Motor neuron (in vitro differentiated cells): ENCODE measurements at places on chromosomes 1 and 21. TPM values are rescaled to one million over a fixed set of nuclear protein-coding genes. Genes with fewer than 3 reads are reported as not detected.

The TMEM82 gene
- not detected in 2 replicates for total RNA-seq

The NID1 gene
- total RNA-seq = 5.1 TPM in 2 replicates

The GBP6 gene
- not detected in 2 replicates for total RNA-seq

The THEM5 gene
- total RNA-seq = not detected in 2 replicates

The FH gene
- 100 and 103 TPM in 2 replicates for total RNA-seq

The DNAH14 gene
- total RNA-seq = 29.8 and 34.8 TPM in 2 replicates

The CAMK1G gene
- 1.7 TPM in 2 replicates for total RNA-seq

The TRIM17 gene
- total RNA-seq = 0.92 and 1.9 TPM in 2 replicates

GRCh38 chr1:30601316-30602085 is 121.9 kb downstream of the MATN1 start:
- ATAC-seq = no peak

DNA sequence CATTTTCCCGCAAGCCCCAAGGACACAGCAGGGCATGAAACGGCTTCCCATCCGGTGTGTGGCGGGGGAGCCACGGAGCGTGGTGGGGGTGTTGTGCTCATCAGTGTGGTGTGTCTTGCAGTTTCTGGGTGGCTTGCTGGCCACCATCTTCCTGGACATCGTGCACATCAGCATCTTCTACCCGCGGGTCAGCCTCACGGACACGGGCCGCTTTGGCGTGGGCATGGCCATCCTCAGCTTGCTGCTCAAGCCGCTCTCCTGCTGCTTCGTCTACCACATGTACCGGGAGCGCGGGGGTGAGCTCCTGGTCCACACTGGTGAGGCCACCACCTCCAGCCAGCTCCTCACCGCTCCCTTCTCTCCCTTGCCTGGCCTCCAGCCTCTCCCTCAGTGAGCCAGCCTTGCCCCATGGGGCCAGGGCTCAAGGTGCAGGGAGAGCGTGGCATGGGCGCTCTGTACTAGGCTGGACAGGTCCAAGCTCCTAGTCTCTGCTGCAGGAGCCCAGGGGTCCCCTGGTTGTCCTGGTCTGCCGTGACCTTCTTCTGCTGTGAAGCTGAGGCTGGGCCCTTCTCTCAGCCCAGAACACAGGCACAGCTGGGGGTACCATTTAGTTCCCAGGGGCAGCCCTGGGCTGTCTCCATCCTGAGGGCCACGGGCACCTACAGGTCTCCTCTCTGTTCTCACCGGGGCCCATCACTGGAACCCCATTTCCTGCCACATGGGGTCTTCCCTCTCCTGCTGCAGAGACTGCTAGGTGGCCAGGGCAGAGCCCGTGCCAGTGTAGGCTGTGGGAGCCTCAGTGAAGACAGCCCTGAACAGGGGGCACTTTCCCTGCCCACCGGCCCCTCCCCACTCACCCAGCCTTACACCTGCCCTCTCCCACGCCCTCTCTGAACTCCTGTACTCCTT is 12.6 kb downstream of the AGTRAP start:
- ATAC-seq = no peak

DNA sequence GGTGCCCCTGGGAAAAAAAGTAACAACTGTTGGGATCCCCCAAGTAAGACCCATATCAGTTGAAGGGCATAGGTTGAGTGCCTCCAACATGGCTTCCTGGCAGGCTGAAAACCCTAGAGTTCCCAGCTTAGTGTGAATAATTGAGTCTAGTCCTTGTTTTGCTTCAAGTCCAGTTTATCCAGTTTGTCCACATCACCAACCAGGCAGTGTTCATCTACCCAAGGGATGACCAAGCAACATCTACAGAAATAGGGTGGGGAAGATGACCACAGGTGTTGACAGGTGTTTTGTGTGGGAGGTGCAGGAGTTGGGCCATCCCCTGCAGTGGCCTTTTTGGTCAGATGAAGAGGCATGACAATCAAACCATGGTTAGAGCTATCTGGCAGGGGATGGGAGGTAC is 54.3 kb upstream of the ERO1B start:
- no peak for ATAC-seq

DNA sequence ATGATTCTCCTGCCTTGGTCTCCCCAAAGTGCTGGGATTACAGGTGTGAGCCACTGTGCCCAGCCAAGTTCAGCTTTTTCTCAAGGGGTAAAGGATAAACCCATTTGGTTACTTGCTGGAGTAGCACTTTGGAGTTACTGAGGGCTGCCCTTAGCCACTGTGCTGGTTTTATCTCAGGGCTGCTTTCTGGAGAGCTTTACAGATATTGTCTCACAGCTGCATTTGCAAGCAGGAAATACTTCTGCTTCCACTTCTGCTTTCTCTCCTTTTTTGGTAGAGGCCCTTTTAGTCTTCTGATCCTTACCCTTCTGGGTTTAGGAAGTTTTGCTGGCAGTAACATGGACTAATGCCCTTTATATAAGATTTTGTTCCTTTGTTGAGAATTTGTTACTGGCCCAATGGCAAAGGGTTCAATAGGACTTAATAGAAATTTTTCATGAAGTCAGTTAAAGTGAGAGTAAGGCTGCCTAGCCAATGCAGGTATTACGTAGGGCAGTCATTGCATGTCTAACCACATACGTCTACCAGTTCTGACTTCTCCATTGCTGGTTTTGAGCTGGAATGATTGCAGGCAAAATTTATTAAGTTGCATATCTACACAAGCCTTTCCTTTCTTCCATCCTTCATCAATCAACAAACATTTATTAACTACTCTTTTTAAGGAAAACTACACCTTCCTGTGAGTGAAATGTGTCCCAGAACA is 24.4 kb downstream of the CAP1 start:
- no peak for ATAC-seq

- ATAC-seq = no peak
Measured at GRCh38 chr21:44601596-44602462, 1.4 kb downstream of the KRTAP10-7 start.

GRCh38 chr1:207006914-207007313 is 25.6 kb downstream of the C1orf116 start:
- ATAC-seq = no peak

GRCh38 chr21:14870853-14871149 is 194.0 kb downstream of the NRIP1 start:
- no peak for ATAC-seq

DNA sequence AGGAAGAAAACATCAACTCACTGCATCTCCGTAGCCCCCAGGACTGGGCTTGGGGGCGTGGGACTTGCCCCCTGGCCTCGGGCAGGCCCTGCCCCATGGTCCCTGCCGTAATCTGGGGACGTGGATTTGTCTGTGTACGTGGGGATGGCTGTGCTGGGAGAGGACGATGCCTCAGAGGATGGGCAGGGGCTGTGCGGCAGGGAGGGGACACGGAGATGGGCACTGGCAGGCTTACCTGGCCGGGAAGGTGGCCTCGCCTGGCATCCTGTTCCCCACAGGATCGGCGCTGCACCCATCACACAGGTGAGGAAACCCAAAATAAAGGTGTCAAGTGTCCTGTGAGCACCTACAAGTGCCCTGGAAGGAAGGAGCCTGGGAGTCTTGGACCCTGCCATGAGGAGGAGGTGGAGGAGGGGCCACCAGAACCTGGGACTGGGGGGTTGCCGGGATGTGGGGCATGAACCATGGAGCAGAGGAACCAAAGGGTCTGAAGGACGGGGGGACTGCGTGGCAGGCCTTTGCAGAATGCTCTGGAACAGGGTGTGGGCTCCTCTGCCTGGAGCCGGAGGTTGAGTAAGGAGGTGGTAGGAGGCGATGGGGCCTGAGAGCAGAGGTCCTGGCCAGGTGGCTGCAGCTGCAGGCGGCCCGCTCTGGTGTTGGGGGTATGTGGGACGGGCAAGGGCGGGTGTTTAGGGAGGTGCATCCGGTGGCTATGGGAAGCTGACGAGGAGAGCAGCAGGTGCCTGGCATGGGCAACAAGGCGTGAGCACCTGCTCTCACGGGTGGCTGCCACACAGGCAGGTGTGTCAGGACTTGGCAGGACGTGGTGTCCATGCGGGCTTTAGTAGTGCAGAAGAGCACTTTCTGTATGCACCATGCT is 27.8 kb upstream of the LRRC3 start:
- ATAC-seq = no peak

GRCh38 chr1:180188091-180188506 is 33.4 kb downstream of the QSOX1 start:
- peak; percentile 86 for ATAC-seq

GRCh38 chr1:175220853-175221556 is 28.4 kb upstream of the KIAA0040 start:
- no peak for ATAC-seq

GRCh38 chr1:156896490-156897033 is 3.0 kb downstream of the PEAR1 start:
- ATAC-seq = no peak

DNA sequence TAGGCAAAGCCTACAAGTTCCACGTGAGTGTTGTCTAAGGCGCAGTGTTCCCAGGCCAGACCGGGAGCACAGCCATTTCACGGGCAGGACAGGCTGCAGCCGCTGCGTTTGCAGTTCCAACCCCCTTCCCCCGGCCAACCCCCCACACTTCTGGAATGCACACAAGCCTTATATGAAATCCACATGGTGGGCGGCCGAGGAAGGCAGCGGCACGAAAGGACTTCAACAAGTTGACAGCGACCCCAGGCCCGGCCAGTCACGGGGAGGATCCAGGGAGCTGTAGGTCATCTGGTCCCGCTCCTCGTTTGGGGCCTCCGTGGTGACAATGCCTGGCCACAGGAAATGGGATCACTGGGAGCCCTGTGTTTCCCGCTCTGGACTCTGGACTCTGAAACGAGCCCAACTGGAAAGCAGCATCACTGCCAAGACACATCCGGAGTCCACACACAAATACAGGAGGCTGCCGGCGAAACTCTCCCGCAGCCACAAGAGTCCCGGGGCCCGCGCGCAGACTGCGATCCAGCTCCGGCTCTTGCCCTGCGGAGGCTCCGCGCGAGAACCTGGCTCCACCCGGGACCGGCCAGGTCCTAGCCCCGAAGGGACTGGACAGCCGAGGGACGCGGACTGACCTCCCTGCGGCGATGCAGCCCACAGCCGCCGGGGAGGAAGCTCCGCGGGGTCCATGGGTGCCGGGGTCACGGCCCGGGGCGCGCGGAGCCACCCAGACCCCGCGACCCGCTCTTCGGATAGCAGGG is 794 bp downstream of the NID1 start:
- ATAC-seq = peak; percentile 25

- peak; percentile 87 for ATAC-seq
Measured at GRCh38 chr1:229230140-229230892, 40.6 kb upstream of the RAB4A start.

- ATAC-seq = no peak
Measured at GRCh38 chr1:181126289-181126688, 37.8 kb downstream of the IER5 start.

- ATAC-seq = peak; percentile 13
Measured at GRCh38 chr1:28887835-28888682, 26.3 kb upstream of the EPB41 start.

DNA sequence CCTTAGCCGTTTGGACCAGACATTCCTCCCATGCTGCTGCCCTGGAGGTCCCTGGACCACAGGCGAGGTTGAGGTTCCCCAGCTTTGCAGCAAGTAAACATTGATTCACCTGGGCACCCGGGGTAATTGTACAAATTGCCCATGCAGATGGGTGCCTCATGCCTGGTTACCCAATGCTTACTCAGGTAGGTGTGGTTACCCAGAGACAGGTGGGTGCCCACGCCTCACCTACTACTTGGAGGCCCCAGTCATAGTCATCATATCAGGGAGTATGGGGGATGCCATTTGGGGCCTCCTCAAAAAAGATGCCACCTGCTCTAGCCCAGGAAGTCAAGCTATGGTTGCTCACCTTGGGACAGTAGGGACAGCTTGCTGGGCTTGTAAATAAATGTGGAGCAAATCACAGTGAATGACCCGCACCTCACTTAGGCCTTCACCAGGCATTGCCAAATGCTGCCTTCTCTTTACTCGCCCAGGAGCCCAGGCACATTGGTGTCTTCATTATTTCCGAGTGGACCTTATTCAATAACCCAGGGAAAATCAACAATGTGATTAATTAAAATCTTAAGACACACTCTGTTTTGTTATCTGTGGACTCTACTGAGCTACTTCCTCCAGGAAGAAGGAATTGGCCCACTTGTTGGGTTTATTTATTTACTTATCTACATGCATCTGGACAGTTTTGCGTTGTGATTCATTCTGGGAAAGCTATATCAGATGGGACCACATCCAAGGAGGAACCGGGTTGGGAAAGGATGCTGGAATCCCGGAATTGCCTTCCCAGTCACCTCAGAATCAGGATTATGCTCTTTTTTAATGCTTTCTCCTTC is 35.6 kb upstream of the GRHL3 start:
- ATAC-seq = no peak

DNA sequence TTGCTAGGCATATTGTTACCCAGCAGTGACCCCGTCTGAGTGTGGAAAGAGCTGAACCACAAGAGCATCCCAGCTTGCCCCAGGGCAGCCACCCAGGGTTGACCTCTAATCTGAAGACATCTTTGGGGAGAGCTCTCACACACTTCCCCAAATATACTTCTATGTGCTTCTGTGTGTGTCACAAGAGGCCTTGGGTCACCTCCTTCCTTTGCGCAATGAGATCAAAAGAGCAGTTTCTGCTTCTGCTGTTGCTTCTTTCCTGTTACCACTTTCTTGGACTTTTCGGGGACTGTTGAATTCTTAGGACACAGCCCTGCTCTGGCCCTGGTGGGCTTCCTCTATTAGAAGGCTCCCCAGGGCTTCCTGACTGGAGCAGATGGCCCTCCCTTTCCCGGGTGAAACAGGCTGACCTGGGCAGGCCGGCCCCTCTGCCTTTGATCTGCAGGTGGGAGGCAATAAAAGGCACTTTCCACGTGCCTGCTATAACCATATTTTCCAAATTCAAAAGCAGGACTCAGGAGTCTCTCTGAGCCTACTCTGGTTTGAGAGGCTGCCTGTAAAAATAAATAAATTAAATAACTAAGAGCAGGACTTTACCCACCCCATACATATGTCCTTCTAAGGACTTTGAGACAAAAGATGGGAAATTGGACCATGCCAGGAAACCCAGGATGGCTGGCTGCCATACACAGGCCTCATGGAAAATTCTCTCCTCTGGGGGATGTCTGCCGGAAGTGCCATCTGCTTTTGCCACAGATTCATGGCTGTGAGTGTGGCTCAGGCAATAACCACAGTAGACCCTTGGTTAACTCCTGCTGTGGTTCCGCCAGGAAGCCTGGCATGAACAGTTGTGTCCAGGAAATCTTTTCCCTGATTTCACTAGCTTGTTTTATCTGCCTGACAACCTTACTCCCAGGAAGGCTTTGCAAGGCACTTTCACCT is 28.3 kb upstream of the RCSD1 start:
- ATAC-seq = no peak

- ATAC-seq = no peak
Measured at GRCh38 chr1:228177721-228178710, 12.4 kb downstream of the IBA57 start.

DNA sequence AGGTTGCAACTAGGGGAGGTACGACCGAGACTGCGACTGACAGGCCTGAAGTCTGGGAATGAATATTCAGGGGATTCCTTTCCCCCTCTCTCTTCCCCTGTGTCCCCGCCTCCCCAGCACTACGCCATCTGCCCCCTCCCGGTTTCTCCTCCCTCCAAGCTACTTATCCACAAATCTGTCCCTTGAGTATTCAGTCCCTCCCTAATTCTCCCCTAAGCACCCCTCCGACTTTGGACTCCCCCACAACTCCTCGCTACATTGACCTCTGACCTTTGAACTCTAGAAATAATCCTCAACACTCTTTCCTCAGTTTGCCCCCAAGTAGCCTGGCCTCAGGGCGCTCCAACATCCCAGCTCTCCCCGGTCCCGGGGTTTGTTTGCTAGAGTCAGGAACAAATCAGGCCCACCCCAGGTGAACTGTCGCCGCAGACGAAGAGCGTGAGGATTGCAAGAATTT is 393 bp downstream of the LYSMD1 start:
- ATAC-seq = peak; percentile 56

- no peak for ATAC-seq
Measured at GRCh38 chr1:2259668-2260402, 31.7 kb downstream of the SKI start.

GRCh38 chr1:1678581-1679380 is 13.8 kb downstream of the SLC35E2B start:
- peak; percentile 17 for ATAC-seq

- no peak for ATAC-seq
Measured at GRCh38 chr1:94922761-94923331, 4.1 kb downstream of the CNN3 start.
